ENCODE measurements at places on chromosomes 16 and 17.

DNA sequence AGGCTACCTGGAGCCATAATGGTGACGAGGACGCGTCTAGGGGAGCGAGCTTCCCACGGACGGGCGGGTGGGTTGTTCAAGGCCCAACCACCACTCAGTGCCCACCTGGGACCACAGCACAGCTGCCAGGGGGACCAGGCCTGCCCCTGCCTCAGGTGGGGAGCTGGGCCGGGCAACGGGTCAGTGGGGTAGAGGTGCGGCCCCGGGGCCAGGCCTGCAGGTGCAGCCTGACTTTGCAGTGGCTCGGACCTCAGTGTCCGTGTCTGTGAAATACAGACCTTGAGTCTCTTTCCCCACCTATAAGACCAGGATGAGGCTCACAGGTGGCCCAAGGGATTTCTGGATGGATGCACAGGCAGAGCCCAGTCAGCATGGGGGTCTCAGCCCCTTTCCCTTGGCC is 43.3 kb downstream of the ACTG1 start:
- H3K4me1 ChIP-seq: no peaks in the 10 kb centered on the region
- H3K4me3 ChIP-seq: no peak overlapping the region
- no peaks in the 10 kb centered on the region for H3K36me3 ChIP-seq
- H3K27ac ChIP-seq: no peak overlapping the region
- no peaks in the 10 kb centered on the region for H3K27me3 ChIP-seq

DNA sequence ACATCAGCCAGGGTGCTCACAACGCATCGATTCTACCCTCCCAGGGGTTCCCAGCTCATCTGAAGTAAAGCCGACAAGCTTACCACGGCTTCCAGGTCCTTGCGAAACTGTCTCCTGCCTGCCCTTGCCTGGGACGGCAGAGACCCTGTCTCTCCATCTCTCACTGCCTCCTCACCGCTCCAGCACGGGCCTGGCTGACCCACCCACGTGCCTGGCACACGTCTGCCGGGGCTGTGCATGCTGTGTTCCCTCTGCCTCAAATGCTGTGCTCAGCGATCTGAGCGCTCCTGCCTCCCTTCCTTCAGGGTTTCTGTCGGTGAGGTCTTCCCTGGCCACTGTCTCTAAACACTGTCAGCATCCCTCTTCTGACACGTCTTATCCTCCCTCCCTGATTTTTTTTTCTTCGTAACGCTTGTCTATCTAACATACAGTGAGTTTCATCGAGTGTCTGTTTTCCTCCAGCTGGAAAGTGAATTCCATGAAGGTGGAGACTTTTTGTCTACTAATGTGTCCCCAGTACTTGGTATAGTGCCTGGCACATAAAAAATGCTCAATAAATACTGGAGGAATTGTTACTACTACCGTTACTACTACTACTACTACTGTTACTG is 208.4 kb downstream of the IRF8 start:
- H3K4me3 ChIP-seq: no peak overlapping the region
- no peaks in the 10 kb centered on the region for H3K36me3 ChIP-seq
- H3K27me3 ChIP-seq: no peaks in the 10 kb centered on the region
- no peaks in the 10 kb centered on the region for H3K4me1 ChIP-seq
- DNase-seq: no peak
- H3K27ac ChIP-seq: no peak overlapping the region

DNA sequence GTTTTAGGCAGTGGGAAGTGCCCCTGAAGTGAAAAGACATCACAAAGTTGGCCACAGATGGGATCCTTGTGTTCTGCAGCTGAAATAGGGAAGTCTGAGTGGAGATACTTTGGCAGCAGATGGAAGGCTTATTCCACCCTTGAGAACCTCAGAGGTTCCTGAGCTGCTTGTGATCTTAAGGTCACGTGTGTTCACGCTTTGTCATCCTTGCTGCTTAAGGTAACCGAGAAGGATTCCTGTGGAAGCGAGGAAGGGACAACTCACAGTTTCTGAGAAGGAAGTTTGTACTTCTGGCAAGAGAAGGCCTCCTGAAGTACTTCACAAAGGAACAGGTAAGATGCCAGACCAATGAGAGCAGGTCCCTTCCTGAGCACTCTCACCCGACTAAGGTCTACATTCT is 12.2 kb downstream of the ADAP2 start:
- no peaks in the 10 kb centered on the region for H3K27me3 ChIP-seq
- H3K36me3 ChIP-seq: no peaks in the 10 kb centered on the region
- H3K4me3 ChIP-seq: no peak overlapping the region
- no peaks in the 10 kb centered on the region for H3K4me1 ChIP-seq
- no peak overlapping the region for H3K27ac ChIP-seq
- no peak for DNase-seq

GRCh38 chr17:7961421-7961820 is 29.4 kb downstream of the CNTROB start:
- H3K27me3 ChIP-seq: peaks cover 5% of the 10 kb centered on the region
- H3K4me1 ChIP-seq: no peaks in the 10 kb centered on the region
- H3K27ac ChIP-seq: no peak overlapping the region
- no peaks in the 10 kb centered on the region for H3K36me3 ChIP-seq

DNA sequence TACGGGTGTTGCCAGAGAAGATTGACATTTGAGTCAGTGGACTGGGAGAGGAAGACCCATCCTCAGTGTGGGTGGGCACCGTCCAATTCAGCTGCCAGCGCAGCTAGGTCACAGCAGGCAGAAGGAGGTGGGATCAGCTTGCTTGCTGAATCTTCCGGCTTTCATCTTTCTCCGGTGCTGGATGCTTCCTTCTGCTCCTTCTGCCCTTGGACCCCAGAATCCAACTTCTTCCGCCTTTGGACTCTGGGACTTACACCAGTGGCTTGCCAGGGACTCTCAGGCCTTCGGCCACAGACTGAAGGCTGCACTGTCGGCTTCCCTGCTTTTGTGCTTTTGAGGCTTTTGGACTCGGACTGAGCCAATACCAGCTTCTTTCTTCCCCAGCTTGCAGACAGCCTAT is 46.1 kb upstream of the RPL38 start:
- no peaks in the 10 kb centered on the region for H3K36me3 ChIP-seq
- H3K4me3 ChIP-seq: no peak overlapping the region
- DNase-seq: no peak
- no peaks in the 10 kb centered on the region for H3K4me1 ChIP-seq
- H3K27ac ChIP-seq: no peak overlapping the region
- H3K27me3 ChIP-seq: peaks cover 10% of the 10 kb centered on the region

GRCh38 chr16:51797669-51798259 is 646.7 kb upstream of the SALL1 start:
- no peak overlapping the region for H3K4me3 ChIP-seq
- H3K27ac ChIP-seq: no peak overlapping the region
- no peak for DNase-seq
- no peaks in the 10 kb centered on the region for H3K27me3 ChIP-seq
- H3K4me1 ChIP-seq: no peaks in the 10 kb centered on the region

DNA sequence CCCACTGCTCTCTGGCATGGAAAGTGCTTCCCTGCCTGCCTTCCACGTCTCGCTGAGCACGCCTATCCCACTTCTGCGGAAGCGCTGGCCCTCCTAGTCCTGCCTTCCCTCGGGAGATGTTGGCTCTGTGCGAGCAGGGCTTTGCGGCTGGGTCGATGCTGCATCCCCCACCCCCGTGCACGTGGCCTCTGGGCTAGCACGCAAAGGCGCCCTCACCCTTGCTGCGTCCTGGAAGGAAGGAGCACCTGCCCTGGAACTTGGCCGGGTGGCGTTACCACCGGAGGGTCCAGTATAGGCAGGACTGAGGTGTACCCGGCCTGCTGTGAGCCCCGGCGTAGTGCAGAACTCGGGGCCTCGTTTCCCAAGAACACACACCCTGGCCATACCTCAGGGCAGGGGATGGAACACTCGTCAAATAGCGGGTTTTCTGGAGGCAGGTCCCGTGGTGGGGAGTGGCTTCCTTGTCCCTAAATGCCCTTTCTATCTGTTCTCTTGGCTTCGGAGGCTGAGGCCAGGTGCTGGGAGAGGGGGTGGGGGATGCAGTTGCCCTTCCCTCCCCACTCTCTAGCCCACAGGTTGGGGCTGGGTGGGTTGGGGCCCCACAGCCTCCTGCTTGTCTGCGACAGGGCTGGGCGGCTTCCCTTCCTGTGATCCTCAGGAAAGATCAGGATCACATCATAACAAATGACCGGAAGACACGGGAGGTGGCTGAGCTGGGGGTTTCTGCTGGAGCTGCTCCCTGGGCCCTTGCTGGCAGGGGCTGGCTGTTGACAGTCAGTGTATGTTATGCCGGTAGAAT is 17.4 kb downstream of the BAIAP2 start:
- peaks cover 17% of the 10 kb centered on the region for H3K36me3 ChIP-seq
- DNase-seq: no peak
- H3K4me3 ChIP-seq: no peak overlapping the region
- no peaks in the 10 kb centered on the region for H3K27me3 ChIP-seq

DNA sequence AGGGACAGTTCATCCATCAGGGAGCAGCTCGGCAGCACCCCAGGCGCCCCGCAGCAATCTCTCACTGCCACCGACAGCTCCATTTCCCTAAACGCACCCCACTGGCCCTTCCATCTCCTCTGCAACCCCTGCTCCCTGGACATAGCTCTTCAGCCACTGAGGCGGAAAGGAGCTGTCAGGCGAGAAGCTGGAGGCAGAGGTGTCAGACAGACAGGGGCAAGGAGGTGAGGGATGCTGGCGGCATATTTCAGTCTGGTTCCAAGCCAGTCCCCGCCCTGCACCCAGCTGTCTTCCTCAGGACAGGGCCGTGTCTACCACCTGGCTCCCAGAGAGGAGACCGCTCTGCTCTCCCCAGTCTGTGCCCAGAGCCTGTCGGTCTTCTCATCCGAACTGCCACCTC is 9.7 kb downstream of the ACLY start:
- no peak overlapping the region for H3K27ac ChIP-seq
- peaks cover 89% of the 10 kb centered on the region for H3K36me3 ChIP-seq
- H3K27me3 ChIP-seq: no peaks in the 10 kb centered on the region
- H3K4me1 ChIP-seq: no peaks in the 10 kb centered on the region

GRCh38 chr16:89261691-89262563 is 44.4 kb downstream of the ZNF778 start:
- peaks cover 10% of the 10 kb centered on the region for H3K27me3 ChIP-seq
- H3K27ac ChIP-seq: no peak overlapping the region
- no peak overlapping the region for H3K4me3 ChIP-seq
- no peak for DNase-seq
- H3K4me1 ChIP-seq: peaks cover 4% of the 10 kb centered on the region

DNA sequence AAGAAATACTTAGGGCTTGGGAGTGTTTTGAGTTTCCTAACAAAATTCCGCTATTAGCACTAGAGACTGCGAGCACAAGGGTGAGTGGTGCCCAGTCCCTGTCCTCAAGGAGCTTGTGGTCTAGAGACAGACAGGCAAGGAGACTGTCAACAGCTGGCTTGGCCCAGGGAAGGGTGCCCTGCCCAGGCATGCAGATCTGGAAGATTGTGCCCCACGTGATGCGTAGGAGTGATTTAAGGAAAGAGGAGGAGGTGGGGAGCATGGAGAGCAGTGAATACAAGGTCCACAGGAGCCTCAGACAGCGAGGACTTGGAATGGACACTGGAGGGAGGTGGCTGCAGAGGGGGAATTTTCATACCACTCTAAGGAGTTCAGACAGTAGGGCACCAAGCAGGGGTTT is 25.0 kb downstream of the SCPEP1 start:
- no peaks in the 10 kb centered on the region for H3K27me3 ChIP-seq
- H3K4me3 ChIP-seq: no peak overlapping the region
- H3K36me3 ChIP-seq: peaks cover 2% of the 10 kb centered on the region
- H3K27ac ChIP-seq: no peak overlapping the region

DNA sequence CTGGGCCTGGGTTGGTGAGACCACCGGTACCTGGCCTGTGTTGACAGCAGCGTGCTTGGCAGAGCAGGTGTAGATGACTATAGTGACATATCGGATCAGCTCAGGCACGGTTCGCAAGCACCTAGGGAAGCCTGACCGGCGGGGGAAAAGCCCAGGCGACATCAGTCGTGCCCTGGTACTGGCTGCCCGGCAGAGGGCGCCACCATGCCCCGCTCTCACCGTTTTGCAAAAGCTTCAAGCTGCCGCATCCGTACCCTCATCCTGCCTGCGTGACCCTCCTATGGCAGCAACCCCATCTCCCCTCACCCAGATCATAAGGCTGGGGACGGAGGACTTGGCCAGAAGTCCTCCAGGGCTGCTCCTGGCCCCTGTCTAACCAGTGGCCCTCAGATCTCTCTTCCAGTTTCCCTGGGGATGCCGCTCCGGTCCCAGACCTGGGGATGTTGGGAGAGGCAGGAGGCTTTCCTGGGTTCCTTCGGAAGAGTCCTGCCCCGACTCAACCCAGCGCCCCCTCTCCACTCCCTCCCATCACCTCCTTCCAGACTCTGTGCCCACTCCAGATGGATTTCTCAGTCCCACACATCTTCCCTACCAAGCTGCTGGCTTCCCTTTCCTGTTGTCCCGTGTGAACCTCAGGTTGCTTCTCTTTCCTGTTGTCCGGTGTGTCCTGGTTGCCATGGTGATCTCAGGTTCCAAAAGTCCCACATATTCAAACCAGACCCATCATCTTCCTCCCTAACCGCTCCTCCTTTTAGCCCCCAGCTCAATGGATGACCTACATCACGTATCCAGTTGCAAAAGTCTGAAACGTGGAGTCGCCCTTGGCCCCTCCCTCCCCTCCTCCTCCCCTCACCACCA is 13.7 kb downstream of the ALOX12B start:
- H3K36me3 ChIP-seq: no peaks in the 10 kb centered on the region
- peaks cover 43% of the 10 kb centered on the region for H3K27me3 ChIP-seq
- no peak for DNase-seq
- peaks cover 11% of the 10 kb centered on the region for H3K4me1 ChIP-seq
- H3K27ac ChIP-seq: no peak overlapping the region
- H3K4me3 ChIP-seq: peak overlapping the region; percentile 55

DNA sequence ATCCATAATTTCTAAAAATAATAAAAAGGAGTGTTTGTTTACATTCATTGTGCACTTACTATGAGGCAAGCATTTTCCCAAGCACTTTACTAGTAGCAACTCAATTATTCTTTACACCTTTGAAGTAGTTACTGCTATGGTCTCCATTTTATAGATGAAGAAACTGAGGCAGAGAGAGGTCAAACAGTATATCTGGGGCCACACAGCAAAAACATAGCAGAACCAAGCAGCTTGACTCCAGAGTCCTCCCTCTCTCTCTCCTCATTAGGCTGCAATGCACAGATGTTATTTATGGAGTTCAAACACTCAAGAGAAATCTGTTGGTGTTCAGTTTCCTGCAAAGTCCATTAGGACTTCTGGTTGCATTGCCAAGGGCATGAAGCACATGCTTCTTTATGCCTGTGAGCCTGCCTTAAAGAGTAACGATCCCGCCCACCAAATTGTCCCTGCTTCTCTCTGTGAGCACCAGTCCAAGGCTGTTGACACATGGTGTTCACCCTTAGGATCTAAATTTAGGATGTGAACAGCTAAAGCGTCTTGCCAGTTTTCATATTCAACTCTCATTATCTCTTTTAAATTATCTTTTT is 44.0 kb downstream of the GPRC5B start:
- no peaks in the 10 kb centered on the region for H3K27me3 ChIP-seq
- H3K36me3 ChIP-seq: no peaks in the 10 kb centered on the region
- no peak overlapping the region for H3K4me3 ChIP-seq
- H3K4me1 ChIP-seq: no peaks in the 10 kb centered on the region
- no peak for DNase-seq
